K562 (cell line): ENCODE measurements at places on chromosomes 5 and 9. TPM values are rescaled to one million over a fixed set of nuclear protein-coding genes. Genes with fewer than 3 reads are reported as not detected.

TIMD4 gene
- total RNA-seq: not detected in 2 replicates

ADAMTS16 gene
- 0.07 TPM in 1 of 2 replicates, not detected in the other for total RNA-seq

GFRA3 gene
- not detected in 2 replicates for total RNA-seq

CCDC107 gene
- 7.0 and 9.7 TPM in 2 replicates for total RNA-seq

- no peak for DNase-seq
Observed at GRCh38 chr5:126484253-126484652, 61.0 kb downstream of the GRAMD2B start.

- no peak for DNase-seq
Observed at GRCh38 chr5:87094833-87095232, 172.8 kb upstream of the RASA1 start.

- DNase-seq: no peak
Observed at GRCh38 chr5:169161022-169161680, 139.8 kb downstream of the SLIT3 start.

DNA sequence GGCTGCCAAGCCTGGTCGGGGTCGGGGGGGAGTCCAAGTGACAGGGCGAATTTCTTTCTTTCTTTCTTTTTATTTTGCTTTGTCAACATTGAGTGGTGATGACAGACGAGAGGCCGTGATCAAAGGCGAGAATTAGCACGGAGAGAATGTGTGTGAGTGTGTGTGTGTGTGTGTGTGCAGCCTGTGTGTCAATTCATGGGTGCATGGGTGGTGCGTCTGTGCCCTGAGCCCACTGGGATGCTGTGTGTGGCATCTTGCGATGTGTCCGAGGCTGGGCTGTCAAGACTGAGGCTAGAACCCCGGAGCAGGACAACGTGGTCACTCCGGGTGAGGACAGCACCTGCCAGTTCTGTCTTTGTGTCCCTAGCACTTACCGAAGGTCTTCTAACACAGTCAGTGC lies 4.7 kb upstream of the FIBCD1 start:
- no peak for DNase-seq

DNA sequence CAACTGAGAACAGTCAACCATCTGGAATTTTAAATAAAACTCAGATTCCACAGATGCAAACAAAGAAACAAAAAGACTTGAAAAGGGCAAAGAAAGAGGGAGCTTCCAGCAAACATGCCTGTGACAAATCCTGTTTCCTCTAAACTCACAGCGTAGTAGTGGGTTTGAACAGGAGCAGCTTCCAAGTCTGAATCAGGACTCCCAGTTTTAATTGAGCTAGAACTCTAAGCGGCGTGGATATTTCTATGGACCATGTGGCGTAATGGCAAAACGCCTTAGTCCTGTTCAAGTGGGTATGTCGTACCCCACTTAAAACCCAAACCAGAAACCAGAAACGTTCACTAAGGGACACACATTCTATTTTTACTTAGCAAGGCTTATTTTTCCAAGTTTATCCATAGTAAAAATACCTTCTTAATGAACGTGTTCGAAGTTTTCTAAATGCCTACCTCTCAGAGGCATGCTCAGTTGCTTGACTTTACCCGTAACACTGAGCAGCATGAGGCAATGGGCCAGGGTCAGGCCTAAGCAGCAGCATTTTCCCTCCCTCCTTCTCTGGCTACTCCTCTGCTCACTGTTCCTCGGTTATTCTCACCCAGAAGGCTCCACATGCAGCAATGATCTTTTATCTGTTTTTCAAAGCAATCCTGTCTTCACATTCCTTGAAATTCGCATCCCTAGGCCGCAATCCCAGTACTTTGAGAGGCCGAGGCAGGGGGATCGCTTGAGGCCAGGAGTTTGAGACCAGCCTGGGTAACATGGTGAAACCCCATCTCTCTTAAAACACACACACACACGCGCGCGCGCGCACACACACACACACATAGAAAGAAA lies 77.9 kb downstream of the FNBP1 start:
- DNase-seq: no peak

TAF11L5 gene
- total RNA-seq: 0.53 TPM in 1 of 2 replicates, not detected in the other

DNA sequence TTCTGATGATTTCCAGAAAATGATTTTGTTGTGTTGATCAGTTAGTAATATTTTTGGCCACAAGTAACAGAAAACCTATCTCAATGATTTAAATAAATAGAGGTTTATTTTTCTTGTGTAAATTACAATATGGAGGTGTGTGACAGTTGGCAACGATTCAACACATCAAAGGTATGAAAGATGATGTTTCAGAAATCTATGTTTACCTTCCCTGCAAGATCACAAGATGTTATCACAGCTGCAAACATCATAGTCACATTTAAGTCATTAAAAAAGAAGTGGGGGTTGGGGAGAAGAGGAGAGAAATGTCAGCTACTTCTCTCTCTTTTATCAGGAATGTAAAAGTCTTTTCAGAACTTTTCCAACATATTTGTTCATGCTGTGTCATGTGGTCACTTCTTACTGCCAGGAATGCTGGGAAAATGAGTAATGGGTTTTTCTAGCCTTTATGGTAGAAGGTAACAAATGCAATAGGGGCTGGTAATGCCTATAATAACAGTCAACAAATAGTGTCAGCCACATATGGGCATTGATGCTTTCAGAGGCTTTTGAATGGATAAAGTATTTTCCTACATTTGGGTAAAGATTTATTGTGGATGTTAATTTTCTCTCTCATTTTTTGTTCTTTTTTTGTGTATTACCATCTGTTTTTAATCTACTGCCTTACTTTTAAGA lies 742.7 kb downstream of the TLE1 start:
- DNase-seq: no peak

DNA sequence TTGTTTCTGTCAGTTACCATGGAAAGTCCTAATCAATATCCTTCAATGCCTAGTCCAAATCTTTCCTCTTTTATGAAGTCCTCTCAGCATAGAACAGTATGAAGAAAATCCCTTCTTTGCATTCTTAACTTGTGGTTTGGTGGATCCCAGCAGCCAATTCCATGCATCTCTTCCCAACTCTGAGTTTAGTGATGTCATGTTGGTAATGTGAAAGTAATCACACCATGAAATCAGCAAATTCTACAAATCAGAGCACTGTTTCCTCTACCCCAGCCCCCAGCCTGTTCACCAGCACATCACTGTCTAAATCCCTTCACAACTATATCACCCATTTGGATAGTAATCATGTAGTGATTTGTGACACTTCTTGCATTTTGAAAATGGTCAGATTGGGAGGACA lies 4.7 kb upstream of the C1QTNF2 start:
- DNase-seq: no peak

DNA sequence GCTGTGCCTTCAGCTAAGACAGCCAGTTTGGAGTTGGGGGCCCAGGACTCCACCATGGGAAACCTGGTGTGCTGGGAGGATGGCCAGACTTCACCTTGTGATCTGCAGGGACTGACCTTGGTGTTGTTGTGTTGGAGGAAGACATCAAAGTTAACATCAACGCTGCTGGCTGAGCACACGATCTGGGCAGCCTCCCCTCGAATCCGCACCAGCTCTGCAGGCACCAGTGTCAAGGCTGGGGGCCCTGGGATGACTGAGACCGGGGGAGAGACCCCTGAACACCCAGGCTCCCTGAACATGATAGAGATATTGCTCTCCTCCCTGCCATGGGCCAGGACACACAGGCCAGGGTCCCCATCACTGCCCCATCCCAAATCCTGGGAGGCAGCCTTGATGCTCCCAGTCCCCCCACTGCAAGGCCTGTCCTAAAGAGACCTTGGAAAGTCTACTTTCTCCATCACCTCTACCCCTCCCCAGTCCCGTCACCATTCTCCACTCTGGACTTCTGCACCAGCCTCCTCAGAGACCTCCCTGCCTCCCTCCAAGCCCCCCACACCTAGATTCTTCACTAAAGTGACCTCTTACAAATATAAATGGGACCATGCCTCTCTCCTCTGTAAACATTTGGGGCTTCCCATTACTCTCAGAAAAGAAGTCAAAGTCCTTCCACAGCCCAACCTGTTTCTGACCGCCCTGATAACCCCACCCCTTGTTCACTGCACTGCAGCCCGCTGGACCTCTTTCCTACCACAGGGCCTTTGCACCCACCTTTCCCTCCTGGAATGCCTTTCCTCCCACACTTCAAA lies 8.2 kb downstream of the CSF1R start:
- DNase-seq: no peak

ANKRD34B gene
- total RNA-seq: not detected in 2 replicates

FOXD4L6 gene
- total RNA-seq: not detected in 2 replicates

GRCh38 chr9:92468206-92468605 lies 14.1 kb downstream of the ASPN start:
- DNase-seq: no peak

NDOR1 gene
- 32.6 and 36.9 TPM in 2 replicates for total RNA-seq

PCDHA5 gene
- not detected in 2 replicates for total RNA-seq

DNA sequence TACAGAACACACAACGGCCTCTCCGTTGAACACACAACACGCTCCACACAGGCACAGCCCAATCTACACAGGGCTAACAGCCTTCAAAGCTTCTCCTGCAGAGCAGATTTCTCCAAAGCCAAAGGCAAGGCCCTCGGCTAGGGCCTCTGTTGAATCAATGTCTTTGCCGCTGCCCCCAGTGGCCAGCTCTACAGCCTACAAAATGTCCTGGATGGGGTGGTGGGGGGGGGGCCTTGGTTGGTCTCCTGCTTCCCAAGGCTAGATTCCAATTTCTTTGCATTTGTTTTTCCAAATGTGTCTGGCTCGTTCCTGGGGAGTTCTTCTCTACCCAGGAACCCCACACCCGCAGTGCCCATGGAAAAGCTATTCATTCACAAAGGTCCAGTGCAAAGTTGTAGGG lies 167.2 kb downstream of the PAX5 start:
- DNase-seq: no peak

F12 gene
- total RNA-seq: 18.3 and 22.6 TPM in 2 replicates

TUSC1 gene
- total RNA-seq: not detected in 2 replicates

- DNase-seq: no peak
Observed at GRCh38 chr9:21322911-21323461, 12.2 kb downstream of the KLHL9 start.

PCDHB11 gene
- not detected in 2 replicates for total RNA-seq

GRCh38 chr5:126055348-126055729 lies 367.9 kb upstream of the GRAMD2B start:
- DNase-seq: no peak

DNA sequence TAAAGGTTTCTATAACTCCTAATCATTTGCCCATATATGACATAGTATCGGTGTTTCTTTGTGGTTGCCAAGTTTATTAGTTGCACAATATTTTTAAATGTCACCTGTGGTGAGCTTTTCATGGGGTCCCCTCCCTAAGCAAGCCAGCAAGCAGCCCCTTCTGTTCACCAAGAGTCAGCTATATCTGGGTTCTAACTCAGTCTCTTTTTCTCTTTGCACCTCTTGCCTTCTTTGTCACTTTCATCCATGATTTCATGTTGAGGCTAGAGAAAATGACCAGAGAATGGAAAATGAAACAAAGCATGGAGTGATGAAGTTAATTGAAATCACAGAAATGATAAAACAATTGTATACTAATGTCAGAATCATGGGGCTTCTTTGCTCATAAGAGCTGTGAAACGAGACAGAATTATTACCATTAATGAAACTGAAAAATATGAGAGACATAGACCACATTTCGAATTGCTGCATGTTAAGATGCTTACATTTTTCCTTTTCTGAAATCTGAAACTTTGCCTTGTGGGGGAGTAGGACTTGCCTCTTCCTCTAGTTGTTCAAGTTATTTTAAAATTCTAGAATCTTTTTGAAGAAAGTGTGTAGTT lies 75.7 kb downstream of the CAMK4 start:
- no peak for DNase-seq

GRCh38 chr9:100213730-100214477 lies 114.9 kb downstream of the INVS start:
- DNase-seq: no peak

- no peak for DNase-seq
Observed at GRCh38 chr5:165334201-165334600, 1828.8 kb downstream of the MAT2B start.

TLR4 gene
- 0.02 and 0.04 TPM in 2 replicates for total RNA-seq

DNA sequence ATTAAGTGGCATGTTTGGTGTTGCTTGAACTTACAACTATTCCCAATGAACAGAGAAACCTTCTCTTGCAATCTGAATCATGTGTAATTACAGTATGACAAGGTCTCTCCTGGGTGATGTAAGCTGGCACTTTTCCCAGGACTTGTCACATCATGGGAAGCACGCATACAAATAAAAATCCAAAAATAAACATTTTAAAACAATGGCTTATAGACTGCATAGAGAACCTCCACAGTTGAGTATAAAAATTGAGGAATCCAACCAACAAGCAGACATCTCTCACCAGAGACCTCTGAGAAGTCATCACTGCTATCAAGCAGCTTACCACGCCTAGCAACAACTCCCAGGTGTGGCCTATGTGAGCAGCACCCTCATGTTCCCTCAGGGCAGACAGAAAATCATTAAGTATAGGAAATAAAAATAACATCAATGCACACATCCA lies 3.9 kb downstream of the MLLT3 start:
- no peak for DNase-seq

LARP1 gene
- 267 and 300 TPM in 2 replicates for total RNA-seq
